ENCODE measurements at places on chromosomes 4 and X.

DNA sequence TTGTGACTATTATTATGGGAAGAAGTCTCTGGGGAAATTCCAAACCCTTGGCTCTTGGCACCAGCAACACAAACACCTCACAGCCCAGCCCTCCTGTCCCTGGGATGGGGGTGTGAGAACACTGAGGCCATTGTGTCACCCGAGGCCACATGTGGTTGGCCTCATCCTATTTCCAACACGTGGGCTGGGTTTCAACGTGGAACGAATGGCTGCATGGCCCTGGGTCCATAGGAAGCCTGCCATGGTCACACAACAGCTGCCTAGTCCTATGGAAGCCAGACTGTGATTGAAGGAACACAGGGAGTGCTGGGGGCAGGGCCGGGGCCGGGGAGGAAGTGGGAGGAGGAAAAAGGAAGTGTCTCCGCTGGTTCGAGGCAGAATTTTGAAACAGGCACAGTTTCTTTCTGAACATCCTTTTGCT, 10.0 kb downstream of the CLCN4 start:
- DNase-seq, result no peak

DNA sequence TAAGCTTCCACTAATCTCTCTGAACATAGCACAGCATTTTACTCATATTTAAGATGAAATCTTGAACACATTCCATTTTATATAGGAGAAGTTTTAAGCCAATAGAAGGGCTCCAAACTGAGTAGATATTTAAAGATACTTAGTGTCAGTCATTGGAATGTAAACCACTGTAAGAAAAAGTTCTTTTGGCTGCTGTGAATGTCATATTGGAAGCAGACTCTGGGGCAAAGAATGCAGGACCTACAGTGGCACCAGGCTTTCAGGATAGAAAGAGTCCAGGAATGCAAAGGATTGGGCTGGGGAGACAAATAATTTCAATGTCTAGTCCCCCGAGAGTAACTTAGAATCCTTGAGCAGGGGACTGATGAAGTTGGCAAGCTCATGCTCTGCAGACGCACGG, 1047.7 kb downstream of the STIM2 start:
- DNase-seq, result no peak

- DNase-seq, result no peak
Observed at GRCh38 chrX:85905851-85906250, 141.5 kb downstream of the CHM start.

DNA sequence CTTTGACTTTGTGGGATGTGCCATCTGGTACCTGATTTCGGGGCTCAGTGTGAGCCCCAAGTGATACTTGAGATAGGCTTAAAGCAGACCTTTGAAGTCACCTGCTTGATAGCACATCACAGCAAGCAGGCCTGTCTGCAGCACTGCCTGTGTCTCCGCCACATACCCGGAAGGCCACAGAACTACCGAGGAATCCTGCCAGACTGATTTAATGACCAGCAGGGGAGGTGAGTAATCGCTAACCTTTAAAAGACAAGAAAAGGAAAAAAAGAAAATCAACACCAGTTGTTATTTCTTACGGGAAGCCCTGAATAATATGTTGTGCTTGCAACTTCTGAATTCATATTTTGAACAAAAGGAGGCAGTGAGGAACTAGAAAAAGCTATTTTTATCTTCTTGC, 6.8 kb downstream of the PTCHD1 start:
- DNase-seq, result no peak

- DNase-seq, result no peak
Observed at GRCh38 chrX:13834355-13834754, 17.5 kb upstream of the GPM6B start.

- no peak for DNase-seq
Observed at GRCh38 chr4:35541146-35541887, 703.0 kb downstream of the ARAP2 start.

GRCh38 chr4:78065508-78066192, 8.5 kb downstream of the FRAS1 start:
- DNase-seq, result no peak

DNA sequence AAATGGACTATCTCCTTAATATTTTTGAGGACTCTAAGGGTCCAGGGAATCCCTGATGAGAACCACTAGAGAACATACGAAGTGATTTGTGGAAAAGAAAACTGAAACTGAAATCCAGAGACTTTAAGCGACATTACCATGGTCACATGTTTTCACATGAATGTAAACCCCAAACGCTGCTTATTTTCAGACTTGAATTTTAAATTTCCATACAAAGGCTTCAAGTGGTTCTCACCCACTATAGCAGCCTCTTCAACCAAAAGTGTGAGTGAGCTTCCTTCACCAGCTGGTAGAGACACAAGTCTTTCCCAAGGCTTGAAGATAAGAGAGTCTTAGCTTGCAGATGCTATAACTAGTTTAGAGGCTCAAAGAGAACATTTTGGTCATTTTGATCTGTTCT, 232.7 kb downstream of the MGST2 start:
- no peak for DNase-seq

- no peak for DNase-seq
Observed at GRCh38 chr4:148405161-148405893, 36.9 kb downstream of the NR3C2 start.

DNA sequence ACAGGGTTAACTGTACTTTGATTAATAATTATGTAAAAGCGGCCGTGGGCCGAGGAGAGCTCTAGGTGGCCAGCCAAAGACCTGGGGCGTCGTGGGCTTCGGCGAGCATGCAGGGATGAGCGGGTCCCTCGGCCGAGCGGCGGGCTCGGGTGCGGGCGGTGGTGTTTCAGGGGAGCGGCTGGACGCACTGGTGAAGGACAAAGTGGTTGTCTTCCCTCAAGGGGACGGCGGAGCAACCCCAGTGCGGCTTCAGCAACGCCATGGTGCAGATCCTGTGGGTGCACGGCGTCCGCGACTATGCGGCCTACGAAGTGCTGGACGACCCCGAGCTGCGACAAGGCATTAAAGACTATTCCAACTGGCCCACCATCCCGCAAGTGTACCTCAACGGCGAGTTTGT, 103.0 kb upstream of the C1GALT1C1 start:
- DNase-seq, result no peak

DNA sequence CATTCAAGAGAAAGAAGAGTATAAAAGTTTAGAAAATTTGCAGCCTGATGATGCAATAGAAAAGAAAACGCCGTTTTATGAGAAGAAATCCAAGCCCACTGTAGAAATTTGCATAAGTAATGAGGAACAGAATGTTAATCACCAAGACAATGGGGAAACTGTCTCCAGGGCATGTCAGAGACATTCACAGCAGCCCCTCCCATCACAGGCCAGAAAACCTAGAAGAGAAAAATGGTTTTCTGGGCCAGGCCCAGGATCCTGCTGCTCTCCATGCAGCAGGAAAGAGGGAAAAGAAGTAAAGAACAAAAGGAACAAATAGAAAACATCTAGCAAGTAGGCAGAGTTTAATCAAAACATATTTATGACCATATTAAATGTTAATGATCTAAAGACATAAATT, 119.0 kb downstream of the ANKRD50 start:
- DNase-seq, result no peak

GRCh38 chr4:1255699-1256098, 6.8 kb upstream of the CTBP1 start:
- no peak for DNase-seq

GRCh38 chr4:89563431-89563830, 255.8 kb upstream of the GPRIN3 start:
- DNase-seq, result no peak

- peak; percentile 33 for DNase-seq
Observed at GRCh38 chr4:66223068-66223703, 552.9 kb upstream of the EPHA5 start.

DNA sequence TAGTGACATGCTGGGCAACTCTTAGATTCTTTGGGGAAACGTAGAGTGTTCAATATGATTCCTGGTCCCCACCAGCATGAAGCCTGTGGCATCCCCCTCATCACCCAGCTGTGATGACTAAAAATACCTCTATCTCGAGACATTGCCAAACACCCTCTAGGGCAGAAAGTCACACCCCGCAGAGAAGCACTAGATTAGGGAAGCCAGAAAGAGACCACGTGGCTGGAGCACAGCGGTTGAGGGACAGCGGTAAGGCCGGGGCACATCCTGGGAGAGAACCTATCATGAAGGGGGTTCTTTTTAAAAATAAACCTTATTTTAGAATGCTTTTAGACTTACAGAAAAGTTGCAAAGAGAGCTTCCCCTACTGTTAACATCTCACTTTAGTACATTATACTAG, 11.0 kb downstream of the FAT1 start:
- DNase-seq, result no peak

GRCh38 chr4:40283968-40284367, 51.2 kb upstream of the CHRNA9 start:
- no peak for DNase-seq

GRCh38 chrX:148537556-148538182, 37.3 kb downstream of the AFF2 start:
- DNase-seq, result no peak

DNA sequence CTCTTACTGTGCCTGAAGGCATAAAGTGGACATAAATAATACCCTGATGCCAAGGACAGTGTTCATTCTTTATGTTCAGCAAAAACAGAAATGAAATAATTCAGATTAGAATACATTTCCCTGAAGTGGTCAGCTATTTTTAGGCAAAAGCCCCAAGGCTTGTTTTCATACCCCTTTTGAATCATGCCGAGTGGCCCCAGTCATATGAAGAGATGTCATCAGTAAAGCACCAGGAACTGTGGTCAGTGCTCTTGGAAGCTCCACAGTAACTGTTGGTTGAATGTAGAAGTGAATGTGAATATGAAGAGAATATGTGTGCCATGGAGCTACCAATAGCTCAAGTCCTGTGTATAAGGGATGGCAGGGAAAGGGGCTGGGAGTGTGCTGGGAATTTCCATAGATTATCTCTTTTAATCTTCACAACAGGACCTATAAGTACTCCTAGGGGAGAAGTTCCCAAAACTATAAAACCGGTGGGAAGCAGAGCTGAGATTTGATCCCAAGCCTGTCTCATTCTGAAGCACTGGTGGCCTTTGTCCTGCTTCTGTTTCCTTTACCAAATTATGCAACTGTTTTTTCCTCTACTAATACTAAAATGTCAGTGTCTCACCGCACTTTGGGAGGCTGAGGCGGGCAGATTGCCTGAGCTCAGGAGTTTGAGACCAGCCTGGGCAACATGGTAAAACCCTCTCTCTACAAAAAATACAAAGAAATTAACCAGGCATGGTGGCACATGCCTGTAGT, 52.6 kb downstream of the FNIP2 start:
- no peak for DNase-seq

GRCh38 chr4:153075836-153076518, 128.3 kb upstream of the TRIM2 start:
- DNase-seq, result no peak

GRCh38 chrX:20267931-20268701, 1.4 kb upstream of the RPS6KA3 start:
- DNase-seq, result peak; percentile 70

GRCh38 chr4:911221-911751, 20.8 kb downstream of the GAK start:
- DNase-seq, result no peak

- DNase-seq, result no peak
Observed at GRCh38 chr4:37951461-37952352, 8.5 kb upstream of the PTTG2 start.

GRCh38 chr4:73104695-73105094, 35.2 kb upstream of the COX18 start:
- no peak for DNase-seq

DNA sequence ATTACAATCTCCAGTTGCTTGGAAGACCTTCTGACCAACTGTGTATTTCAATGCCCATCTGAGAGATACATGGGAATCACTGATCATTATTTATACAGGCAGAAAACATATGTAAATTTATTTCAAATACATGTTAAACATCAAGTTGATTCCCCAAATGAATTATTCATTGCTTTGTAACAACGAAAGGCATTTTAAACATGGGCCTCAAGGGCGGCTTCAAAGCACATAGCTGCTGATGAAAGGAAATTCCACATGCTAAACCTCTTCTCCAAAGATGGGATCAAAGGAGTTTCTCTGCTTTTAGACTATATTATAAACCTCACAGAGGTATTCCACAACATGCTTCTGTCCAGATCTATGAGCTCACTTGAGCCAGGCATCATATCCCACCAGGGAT, 4.3 kb upstream of the RAB40A start:
- no peak for DNase-seq

DNA sequence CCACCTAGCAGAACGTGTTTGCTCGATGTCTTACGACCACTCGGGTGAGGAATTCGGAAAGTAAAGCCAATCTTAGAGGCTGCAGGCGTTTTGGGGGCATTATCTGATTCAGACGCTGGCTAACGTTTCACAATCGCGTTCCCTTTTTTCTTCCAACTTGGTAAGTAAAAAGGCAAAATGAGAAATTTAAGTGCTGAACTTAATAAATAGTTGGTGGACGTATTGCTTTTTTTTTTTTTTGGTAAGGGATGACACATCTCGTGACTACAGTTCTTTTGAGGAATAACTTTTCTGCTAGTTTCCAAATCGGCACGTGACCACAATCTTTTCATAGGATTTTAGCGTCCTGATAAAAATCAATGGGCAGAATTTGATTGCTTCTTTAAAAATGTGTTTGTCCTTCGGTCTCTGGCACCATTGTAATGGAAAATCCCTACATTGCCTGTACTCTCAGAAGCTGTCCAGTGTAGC, 848 bp downstream of the RAB9A start:
- no peak for DNase-seq

DNA sequence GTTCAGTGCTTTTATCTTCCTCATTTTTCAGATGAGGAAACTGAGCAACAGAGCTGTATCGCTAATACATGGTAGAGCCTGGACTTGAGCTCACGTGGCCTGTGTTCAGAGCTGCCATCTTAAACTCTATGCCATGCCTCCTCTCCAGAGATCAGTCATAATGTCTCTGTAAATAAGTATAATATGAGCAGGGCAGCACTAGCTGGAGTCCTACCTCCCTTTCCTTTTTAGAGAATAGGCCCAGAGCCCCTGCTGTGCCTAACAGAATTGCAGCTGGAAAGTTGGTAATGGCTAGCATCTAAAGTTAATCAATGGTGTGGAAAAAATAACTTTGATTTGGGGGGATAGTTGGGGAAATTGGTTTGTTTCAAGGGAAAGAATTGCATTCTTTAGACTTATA, 20.4 kb downstream of the CASP6 start:
- DNase-seq, result no peak

DNA sequence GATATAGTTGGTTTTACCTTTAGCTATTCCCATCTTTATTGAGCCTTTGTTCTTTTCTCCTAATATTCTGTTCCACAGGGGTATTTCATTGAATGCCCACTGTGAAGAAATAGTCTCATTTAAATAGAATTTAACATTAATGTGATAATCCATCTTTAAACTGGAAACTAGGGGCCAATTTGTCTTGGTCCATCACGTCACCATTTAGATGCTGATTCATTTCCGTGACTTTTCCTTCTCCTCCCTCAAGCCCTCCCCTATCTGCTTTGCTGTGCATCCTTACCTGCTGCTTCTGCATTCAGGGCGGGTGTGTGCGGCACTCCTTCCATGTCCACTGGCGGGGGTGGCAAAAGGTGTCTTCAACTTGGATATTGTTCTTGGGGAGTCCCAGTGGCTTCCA, 241.1 kb downstream of the FBXW7 start:
- no peak for DNase-seq

DNA sequence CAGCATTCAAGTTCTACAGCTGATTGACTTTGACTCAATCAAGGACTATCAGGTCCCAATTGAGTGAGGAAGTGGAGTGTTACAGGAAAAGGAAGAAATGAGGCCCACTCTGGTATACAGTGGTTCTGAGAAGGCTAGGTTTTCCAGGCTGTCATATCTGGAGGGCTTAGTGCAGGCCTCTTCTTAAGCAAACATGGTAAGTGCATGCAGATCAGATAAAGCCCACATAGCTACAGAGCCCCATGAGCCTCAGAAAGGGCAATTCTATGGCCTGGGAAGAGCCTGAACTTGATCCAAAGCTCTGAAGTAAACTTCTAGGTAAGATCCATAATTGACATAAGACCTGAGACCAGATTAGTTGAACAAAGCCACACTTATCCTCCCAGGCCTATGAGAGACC, 29.0 kb upstream of the MAOA start:
- DNase-seq, result no peak
